ENCODE measurements at places on chromosomes 16 and 17.

DNA sequence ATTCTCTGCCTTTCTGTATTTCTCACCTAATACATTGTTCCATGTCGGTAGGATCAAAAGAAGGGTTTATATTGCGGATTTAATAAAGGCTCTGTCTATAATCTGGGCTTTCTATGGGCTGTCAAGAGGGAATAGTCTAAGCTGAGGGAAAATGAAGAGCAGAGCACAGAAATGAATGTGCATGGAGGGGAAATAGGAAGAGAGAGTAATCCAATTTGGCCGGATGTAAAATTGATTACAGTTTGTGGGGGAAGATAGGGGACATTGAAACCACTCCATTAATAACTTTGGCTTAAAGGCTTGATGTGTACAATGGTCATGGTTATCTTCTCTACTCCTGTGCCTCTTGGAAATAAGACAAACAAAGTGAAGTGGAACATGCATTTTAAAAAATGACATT, 334.2 kb upstream of the CDH8 start:
- DNase-seq = no peak

- DNase-seq = no peak
Measured at GRCh38 chr17:58605986-58606385, 85.9 kb downstream of the TEX14 start.

DNA sequence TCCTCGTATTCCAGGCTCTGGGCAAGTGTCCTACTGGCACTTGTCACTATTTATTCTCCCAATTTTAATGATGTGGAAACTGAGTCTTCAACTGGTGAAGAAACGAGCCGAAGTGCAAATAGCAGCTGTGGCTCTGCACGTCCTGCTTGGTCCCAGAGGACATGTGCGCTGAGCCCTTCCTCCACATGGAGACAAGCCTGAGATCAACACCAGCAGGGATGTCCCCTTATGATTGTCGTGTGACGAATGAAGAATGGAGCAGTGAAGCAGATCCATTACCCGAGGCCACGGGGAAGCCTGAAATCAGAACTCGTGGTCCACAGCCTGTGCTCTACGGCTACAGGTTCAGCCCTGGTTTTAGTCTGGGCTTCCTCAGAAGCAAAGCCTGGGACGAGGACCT, 61.0 kb downstream of the FOXL1 start:
- no peak for DNase-seq

GRCh38 chr16:4135537-4135936, 19.3 kb upstream of the ADCY9 start:
- DNase-seq = no peak

- no peak for DNase-seq
Measured at GRCh38 chr17:1244606-1245012, 25.6 kb upstream of the BHLHA9 start.

GRCh38 chr17:67067571-67068482, 23.5 kb downstream of the CACNG1 start:
- no peak for DNase-seq

DNA sequence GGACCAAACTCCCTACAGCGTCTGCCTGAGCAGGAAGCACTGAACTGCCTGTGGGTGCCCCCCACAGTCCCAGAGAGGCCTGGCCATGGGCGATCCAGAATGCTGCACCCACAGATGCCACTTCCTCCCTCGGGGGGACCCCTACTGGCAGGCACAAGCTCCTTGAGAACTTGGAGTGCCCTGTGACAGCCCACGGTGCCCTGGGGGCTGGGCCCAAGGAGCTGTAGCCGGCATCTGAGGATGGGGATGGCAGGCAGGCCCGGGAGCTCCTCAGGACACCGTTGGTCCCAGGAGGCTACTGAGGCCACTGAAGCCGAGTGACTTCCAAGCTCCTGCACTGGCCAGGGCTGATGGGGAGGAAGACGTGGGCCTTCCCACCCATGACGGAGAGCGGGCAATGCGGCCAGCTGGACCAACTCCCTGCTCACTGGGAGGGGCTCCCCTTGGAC, 15.1 kb upstream of the RASD1 start:
- DNase-seq = no peak

DNA sequence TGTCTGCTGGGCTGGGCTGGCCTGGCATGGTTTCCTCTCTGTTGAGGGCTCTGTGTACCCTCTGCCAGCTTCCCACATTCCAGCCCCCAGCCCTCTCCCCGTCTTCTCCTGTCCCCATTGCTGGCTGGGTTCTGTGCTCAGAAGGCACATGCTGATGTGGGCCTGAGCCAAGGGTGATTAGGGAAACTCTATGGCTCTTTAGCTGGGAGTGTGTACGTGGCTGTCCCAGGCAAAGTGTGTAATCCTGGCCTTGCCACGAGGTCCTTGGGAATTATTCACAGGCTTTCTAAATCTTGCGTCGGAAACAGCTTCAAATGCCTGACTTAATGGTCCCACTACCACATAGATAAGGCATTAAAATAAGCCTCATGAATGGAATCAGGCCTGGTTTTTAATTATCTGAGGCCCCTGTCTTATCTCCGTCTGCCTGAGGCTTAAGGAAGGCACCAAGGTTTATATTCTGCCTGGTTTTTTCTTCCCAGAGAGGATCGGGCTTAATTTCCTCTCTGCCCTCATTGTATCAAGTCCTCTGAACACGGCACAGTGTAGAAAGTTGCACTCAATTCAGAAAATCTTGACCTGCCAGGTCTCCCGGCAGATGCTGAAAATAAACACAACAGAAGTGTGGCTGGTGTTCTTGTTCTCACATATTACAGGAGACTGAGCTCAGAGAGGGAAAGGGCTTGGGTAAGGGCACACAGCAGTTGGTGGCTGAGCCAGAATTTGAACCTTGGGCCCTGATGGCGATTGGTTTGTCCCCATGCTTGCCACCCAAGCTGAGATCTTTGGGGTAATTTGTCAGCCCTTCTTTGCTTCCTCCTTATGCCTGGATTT, 52.9 kb upstream of the LGALS9 start:
- DNase-seq = no peak

DNA sequence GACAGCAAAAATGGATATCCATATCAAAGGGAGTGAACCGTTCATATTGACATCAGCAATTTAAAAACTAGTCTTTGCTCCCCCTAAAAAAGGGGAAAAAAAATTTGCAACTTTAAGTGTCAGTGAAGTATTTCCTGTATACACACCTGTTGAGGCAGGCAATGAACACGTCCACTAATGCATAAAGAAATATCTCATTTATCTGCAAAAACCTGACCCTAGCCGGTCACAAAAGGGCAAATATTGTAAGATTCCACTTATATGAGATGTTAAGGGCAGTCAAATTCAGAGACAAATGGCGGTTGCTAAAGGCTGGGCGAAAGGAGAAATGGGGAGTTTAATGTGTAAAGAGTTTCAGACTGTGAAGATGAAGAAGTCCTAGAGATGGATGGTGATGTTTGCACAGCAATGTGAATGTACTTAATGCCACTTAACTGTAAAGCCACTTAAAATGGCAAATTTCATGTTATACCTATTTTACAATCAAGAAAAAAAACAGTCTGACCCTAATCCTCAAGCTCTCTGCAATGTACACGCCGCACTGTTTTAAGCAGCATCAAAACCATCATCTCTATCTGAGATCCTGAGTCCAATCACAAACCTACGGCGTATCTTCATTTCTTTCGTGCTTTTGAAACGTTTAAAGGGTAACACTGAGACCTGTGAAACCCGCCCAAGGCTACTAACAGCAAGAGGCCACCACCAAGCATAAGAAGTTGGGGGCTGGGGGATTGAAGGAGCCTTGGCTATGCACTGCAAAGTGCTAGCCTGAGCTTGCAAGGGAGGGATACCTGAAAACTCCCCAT, 1.1 kb downstream of the PARN start:
- no peak for DNase-seq

- no peak for DNase-seq
Measured at GRCh38 chr17:70261170-70261569, 91.8 kb downstream of the KCNJ2 start.

- DNase-seq = no peak
Measured at GRCh38 chr16:16000685-16001084, 51.3 kb downstream of the ABCC1 start.

GRCh38 chr17:67246653-67247415, 1.8 kb upstream of the HELZ start:
- no peak for DNase-seq

DNA sequence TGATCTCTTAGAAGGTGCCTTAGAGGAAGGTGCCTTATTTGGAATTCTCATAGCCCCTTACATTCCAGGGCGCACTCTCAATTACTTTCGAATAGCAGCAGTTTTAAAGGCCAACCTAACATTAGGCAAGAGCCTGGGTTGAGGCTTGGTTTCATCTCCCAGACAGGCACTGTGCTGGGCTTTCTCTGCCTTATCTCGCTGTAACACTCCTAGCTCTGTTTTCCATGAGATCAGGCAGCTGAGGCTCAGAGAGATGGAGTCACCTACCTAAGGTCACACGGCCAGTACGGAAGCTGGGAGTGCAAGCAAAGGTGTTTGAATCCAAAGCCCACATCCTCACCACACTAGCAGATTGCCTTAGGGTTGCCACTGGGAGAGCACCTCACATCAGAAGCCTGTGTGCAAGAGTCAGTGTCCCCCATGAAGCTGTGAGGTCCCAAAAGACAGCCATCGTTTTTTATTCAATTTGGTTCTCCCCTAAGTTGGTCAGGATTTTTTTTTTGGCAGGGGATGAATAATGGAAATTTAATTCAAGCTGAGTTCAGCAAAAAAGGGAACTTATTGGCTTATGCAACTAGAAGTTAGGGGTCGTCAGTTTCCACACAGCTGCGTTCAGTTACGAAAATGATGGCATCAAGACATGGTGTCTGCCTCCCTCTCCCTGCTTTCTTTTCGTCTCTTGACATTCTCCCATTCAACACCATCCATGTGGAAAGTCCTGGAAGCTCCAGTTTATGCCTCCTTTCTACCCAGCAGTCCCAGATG, 206.4 kb downstream of the KATNIP start:
- DNase-seq = no peak

GRCh38 chr17:48484850-48485249, 46.0 kb downstream of the HOXB1 start:
- peak; percentile 48 for DNase-seq

GRCh38 chr16:48495303-48495702, 110.1 kb upstream of the SIAH1 start:
- DNase-seq = no peak

DNA sequence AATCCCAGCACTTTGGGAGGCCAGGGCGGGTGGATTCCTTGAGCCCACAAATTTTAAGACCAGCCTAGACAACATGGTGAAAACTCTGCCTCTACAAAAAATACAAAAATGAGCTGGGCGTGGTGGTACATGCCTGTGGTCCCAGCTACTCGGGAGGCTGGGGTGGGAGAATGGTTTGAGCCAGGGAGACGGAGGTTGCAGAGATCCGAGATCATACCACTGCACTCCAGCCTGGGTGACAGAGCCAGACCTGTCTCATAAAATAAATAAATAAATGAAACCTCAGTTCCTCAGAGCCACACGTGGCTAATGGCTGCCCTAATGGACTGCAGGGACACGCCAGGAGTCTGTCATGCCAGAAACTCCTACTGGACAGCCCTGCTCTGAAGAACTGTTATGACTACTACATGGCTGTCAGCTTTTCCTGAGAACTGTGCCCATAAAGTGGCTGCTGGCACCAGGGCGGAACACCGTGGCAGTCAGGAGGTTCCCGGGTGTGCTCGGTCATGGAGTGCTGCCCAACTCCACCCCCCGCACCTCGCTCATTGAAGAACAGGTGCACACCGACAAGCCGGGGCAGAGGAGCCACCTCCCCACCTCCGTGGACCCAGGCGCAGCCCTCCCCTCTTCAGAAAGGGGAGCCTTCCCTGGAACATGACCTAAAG, 4.3 kb downstream of the TMEM11 start:
- DNase-seq = no peak

GRCh38 chr16:49478107-49478506, 104.5 kb downstream of the C16orf78 start:
- DNase-seq = no peak

DNA sequence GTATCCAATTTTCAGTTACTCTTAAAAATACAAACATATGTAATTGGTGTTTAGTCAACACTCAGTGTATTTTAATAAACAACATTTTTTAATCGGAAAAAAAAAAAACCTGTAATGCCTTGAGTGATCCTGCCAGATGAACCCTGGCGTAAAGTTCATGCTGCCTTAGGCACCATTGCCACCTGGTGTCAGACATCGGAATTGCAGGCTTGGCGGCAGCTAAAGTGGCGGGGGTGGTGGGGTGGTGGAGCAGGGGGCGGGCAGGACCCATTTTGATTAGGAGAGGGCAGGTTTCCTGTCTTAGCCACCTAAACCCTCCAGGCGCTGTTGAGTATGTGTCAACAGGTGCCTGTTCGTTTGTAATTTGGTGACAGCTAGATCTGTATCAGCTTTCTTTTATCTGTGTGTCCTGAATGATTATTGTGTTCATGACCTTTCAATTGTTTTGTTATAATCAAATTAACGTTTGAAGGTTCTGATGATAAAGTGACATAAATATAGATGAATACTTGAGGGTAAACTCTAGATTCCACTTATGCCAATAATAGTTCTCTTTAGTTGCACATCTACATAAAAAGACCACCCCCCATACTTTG, 588.7 kb downstream of the CDH13 start:
- no peak for DNase-seq

- DNase-seq = no peak
Measured at GRCh38 chr17:45775148-45775547, 9.0 kb upstream of the CRHR1 start.

GRCh38 chr17:62746941-62747340, 61.2 kb downstream of the MARCHF10 start:
- DNase-seq = no peak

- DNase-seq = peak; percentile 76
Measured at GRCh38 chr17:60577147-60577915, 22.7 kb upstream of the PPM1D start.

DNA sequence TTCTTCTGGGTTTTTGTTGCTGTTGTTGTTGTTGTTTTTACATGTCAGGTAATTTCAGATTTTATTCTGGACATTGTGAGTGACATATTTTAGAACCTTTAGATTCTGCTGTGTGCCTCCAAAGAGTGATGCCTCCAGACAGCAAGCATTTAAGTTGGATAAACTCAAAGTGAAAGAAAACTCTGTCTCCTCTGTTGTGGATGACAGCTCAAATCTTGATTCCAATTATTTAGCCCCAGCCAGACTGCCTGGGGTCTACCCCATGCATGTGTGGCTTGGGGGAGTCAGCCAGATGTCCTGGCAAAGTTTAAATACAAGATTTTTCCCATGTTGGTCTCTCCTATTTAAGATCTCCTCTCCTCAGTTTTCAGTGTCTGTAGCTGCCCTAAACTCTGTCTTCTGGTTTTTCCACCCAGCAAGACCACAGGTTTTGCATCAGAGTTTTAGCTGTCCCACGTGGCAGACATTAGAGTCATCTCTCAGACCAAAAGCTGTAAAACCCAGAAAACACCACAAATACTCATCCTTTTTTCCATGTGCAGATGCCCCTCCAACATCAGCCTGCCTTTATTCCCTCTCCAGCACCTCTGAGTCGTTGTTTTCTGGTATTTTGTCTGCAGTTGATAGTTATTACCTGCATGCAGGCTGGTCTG, 19.4 kb upstream of the ZNF469 start:
- DNase-seq = no peak

GRCh38 chr17:58530655-58531054, 16.2 kb upstream of the MTMR4 start:
- DNase-seq = no peak

- DNase-seq = no peak
Measured at GRCh38 chr16:13390093-13390985, 488.9 kb downstream of the SHISA9 start.

GRCh38 chr16:85645021-85645589, 32.0 kb downstream of the GSE1 start:
- DNase-seq = no peak
